ENCODE measurements at places on chromosomes 4 and X.

GRCh38 chr4:163492951-163493504 lies 1.5 kb upstream of the TMA16 start:
- peak; percentile 11 for DNase-seq

GRCh38 chr4:184843984-184844554 lies 18.3 kb upstream of the ACSL1 start:
- DNase-seq, result no peak

DNA sequence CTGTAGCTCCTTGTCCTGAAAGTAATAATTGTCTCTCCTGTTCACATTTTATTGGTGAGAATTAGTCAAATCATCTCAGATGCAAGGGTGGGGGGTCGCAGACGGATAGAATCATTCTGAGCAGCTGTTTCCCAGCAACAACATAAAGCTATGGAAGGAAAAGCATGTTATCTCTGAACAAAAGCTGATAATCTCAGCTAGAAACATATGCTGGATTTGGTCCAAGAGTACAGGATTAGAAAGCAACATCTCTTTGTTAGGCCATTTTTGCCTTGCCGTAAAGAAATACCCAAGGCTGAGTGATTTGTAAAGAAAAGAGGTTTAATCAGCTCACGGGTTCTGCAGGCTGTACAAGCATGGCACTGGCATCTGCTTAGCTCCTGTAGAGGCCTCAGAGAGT lies 472.8 kb upstream of the BOD1L1 start:
- no peak for DNase-seq

GRCh38 chr4:1243451-1244080 lies 5.4 kb downstream of the CTBP1 start:
- DNase-seq, result no peak

GRCh38 chr4:108628411-108628810 lies 8.0 kb downstream of the RPL34 start:
- DNase-seq, result no peak

GRCh38 chr4:180828455-180829018 lies 1414.7 kb upstream of the TENM3 start:
- DNase-seq, result peak; percentile 70

- no peak for DNase-seq
Observed at GRCh38 chr4:38193236-38193863, 233.2 kb downstream of the PTTG2 start.

DNA sequence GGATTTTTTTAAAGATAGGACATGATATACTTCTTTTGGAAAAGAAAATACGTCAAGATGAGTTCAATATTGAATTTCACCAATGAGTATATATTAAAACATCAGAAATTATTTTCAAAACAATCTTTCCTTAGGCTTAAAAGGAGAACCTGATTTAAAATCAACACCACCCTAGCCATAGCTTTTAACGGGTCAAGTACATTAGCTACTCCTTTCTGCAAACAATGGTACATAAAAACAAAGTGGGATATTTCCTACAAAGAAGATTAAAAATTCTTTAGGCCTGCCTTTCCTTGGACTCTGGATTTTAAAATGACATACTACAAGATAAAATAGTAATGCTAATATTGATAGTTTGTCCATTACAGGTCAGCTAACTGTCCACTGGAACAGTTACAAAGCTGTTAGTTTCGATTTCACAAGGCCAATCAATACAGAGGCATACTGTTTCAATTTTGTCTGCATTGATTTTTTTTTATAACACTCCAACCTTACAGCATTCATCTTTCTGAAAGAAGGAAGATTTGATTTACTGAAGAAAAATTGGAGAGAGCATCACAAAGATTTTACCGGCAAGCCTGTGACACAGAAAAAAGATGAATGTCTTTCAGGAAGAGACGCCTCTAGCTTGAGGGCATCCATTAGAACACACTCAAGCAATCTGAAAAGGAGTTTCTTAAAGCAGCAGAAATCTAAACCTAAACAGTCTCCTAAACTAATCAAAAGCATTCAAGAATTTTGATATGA lies 97.2 kb downstream of the MAB21L2 start:
- DNase-seq, result no peak

- peak; percentile 19 for DNase-seq
Observed at GRCh38 chrX:38754102-38754790, 47.0 kb upstream of the MID1IP1 start.

DNA sequence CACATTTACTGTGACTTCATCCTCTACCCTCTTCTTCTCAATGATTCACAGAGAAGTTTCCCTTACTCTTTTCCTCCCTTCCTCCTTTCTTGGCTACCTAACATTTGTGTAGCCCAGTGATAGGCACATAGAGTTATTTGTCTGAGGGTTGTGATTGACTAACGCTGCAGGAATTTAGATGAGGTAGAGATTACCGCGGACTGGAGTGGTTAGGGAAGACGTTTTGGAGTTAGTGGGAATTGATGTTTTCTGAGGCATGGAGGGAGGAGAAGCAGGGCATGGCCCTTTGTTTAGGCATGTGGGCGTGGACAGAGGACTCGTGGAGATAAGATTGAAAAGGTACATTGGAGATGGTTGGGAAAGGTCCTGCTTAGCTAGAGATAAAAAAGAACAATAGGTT lies 246.7 kb downstream of the GPAT3 start:
- no peak for DNase-seq

DNA sequence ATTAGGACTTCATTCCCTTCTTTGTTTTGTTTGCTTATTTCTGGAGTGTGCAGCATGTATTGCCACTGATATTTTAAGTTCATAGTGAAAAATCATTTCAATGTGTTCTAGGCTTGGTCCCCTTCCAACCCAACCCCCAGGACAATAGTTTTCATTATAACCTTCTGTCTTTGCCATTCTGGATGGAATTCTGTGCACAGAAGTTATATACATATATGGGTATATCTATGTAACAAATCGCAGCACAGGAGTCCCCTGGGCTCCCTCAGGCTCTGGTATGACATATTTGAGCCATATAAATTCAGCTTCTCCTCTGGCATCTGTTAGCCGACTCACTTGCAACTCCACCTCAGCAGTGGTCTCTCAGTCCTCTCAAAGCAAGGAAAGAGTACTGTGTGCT lies at the start of gene TNMD:
Gene TNMD (plus strand): TSS at position 326 of the 400 bp plus-strand sequence. CDS start 83 bp downstream, outside the sequence.
- DNase-seq, result no peak

DNA sequence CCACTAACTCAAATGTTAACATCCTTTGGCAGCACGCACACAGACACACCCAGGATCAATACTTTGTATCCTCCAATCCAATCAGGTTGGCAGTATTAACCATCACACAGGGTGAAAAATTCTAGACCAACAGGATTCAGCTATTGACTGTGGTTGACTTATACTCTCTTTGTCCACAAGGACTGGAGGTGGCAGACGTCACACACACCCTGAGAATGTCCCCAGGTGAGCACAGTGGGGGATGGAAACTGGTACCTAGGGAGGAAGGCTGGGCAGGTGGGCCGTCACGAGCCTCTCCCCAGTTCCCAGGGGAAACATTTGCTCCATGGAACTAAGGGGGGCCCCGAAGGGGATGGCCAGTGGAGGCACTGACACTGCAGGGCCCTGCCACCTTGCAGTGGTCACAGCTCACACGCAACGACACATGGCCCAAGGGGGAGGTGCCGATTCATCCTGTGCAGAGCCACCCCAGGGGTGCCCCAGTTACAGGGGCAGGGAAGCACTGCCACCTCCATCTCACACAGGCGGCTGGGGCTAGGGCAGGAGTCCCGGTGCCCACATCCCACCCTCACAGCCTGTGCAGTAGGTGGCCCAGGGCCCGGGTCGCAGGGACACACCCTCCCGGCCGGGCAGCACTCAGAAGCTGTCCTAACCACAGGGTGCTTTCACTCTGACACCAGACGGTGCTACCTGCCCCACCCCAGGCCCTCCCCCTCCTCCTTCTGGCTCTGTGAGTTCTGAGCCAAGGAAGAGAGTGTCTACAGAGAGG lies 17.4 kb downstream of the ZFYVE28 start:
- no peak for DNase-seq

DNA sequence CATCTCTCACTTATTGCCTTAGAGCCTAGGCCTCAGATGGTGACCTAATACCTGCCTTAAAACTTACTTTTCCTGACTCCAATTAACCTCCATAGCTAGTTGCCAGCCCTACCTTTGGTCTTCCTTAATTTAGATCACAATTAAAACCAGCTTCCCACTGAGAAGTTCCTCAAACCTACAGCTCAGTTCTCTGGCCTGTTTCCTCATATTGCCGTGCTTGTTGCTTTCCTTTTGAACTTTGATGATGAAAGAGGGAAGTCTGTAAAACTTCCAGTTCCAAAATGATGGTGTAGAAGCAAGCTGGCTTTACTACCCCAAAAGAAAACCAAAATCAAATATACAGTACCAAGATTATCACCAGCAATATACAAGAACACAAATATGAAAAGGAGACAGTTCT lies 28.9 kb upstream of the CAMK2D start:
- no peak for DNase-seq

GRCh38 chr4:183287677-183288076 lies 32.4 kb downstream of the CLDN22 start:
- DNase-seq, result peak; percentile 36

DNA sequence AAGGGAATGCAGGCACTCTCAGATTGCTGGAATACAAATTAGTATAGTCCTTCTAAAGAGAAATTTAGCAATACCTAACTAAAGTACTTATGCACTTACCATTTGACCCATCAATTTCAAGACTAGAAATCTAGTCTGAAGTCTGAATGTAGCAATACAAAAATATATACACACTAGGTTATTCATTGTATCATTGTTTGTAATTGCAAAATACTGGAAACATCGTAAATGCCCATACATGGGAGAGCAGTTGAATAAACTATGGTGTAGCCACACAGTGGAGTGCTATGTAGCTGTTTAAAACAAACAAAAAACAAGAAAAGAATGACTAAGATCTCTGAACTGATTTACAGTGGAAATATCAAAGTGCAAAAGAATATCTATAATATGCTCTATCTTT lies 346.4 kb downstream of the ZNF674 start:
- no peak for DNase-seq

DNA sequence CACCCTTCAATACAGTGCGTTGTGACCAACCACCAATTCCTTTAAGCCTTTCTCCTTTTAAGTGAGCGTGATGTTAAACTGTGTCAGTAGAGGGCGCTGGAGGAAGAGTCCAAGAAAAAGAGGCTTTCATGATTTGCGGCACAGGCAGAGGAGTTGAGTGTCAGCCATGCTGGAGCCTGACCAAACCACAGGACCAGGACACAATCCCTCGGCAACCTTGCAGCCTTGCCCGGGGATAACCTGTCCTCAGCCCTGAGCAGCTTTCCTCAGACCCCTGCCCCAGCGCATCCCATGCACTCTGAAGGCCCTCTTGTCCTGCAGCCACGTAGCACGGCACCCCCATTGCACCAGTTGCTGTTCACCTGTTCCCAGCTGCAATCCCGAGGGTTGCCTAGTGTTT lies 53.5 kb upstream of the SMIM31 start:
- DNase-seq, result peak; percentile 2

GRCh38 chrX:131801911-131802310 lies 221.2 kb upstream of the STK26 start:
- DNase-seq, result no peak

DNA sequence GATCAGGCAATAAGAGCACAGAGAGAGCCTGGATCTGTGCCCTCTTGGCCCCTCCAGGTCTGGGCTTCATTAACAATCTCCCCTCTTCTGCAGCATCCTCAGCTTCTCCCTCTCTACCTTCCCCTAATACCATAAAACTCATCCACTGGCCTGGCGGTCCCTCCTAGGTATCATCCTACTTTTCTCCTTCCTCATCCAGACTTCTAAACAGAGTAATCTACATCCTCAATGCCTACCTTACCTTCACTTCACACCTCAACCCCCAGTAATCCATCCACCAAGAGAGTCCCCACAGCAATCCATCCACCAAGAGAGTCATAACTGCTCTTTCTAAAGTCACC lies 17.0 kb downstream of the FGFBP1 start:
- no peak for DNase-seq

DNA sequence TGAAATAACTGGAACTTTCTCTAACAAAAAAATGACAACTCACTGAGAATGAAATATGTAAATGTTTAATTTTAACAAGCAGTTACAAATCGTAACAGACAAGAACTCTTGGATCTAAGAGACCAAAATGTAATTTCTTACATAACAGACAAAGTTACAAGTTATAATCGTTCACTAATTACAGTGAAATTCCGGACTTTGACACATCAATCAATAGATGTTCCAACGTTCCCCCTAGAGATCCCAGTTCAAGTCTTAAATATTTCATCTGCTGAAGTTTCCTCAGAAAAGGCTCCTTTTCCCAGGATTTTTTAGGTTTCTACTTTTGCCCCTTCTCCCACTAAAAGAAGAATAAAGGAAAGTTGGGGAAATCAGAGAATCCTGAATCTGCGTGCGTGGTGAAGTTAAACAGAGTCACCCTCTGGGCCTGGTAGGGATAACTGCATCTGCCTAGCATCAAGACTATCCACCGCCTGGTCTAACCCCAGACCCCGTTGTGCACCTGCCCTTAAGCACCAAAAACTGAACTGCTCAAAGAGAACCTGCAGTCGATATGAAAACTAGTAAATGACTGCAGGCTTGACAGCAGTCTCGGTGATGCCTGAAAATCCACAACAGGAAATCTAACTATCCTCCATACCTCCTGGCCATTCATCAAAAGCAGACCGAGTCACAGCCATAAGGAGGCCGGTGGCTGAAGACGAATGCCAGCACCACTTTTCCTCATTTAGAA lies 2.3 kb downstream of the IRF2 start:
- no peak for DNase-seq

GRCh38 chr4:173500841-173501591 lies 29.0 kb downstream of the HAND2 start:
- no peak for DNase-seq

GRCh38 chr4:141246243-141246642 lies 25.5 kb downstream of the ZNF330 start:
- no peak for DNase-seq

GRCh38 chr4:13329340-13329850 lies 154.7 kb downstream of the RAB28 start:
- no peak for DNase-seq

DNA sequence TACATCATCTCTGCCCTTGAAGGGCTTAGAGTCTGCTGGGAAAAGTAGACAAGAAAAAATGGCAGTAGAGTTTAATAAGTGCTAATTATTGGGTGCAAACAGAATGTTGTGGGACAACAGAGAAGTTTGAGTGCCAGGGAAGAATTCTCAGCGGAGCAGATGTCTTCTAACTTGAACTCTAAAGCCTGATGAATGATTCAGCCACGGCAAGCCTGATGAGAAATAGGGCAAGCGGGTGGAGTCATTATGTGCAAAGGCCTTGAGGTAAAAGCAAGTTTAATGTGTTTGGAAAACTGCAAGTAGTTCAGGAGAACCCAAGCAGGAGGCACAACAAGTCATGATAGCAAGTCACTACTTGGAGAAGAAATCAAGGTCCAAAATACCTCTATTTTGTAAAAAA lies 37.5 kb downstream of the GC start:
- no peak for DNase-seq

DNA sequence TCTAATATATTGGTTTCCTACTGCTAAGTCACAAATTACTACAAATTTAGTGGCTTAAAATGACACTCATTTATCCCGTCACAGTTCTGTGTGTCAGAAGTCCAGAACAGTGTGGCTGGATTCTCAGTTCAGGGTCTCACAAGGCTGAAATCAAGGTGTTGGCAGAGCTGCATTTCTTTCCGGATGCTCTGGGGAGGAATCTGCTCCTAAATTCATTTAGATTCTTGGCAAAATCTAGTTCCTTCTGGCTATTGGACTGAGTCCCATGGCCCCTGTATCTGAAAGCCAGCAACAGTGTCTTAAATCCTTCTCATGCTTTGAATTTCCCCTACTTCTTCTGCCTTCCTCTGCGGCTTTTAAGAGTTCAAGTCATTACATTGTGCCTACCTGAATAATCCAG lies 103.1 kb upstream of the BMP3 start:
- no peak for DNase-seq
